NCI-H446 (cell line): ENCODE measurements at places on chromosomes 3 and 15.
A peak's percentile ranks its signal among the peaks of the same experiment; 100 is the strongest.

- no peak for DNase-seq
Observed at GRCh38 chr15:34725556-34725955, 29.2 kb downstream of the GJD2 start.

- DNase-seq: no peak
Observed at GRCh38 chr3:186413615-186414415, 51.8 kb upstream of the DGKG start.

DNA sequence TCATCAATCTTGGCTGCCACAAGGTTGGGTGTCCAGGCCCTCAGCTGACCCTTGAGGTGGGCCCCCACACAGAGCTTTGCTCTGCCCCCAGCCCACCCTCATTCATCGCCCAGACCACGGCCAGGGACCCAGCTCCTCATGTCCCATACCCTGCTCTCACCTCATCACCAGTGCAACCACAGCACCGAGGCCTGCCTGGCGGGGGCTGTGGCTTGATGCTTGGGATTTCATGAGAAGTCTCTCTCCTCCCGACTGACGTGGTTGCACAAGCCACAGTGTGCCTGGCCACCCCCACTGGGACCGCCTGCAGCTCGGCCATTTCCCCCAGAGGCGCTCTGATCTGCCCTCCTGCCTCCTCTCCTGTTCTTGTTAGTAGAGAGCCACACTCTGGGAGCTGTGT, 45.4 kb upstream of the MTMR10 start:
- DNase-seq: no peak

DNA sequence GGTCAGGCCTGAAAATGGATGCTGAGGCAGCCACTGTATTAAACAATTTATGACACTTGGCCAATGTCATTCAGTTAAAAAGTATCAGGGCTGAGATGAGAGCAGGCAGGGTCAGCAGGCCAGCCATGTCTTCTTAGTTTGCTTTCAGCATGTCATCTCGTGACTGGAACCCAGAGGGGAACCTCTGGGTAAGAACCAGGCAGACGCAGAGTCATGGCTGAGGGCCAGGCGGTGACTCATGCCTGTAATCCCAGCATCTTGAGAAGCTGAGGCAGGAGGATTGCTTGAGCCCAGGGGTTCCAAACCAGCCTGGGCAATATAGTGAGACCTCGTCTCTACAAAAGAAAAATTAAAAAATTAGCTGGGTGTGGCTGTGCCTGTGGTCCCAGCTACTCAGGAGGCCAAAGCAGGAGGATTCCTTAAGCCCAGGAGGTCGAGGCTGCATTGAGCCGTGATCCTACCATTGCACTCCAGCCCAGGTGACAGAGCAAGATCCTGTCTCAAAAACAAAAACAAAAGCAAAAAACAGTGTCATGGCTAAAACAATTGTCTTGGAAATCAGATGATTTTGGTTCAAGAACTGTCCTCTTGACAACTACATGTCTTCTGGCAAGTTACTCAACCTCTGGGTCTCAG, 11.7 kb downstream of the BCL2L10 start:
- DNase-seq: peak; percentile 32

GRCh38 chr3:39541442-39541841, 74.0 kb downstream of the MOBP start:
- no peak for DNase-seq

GRCh38 chr3:45817831-45818522, 21.6 kb upstream of the SLC6A20 start:
- DNase-seq: no peak

DNA sequence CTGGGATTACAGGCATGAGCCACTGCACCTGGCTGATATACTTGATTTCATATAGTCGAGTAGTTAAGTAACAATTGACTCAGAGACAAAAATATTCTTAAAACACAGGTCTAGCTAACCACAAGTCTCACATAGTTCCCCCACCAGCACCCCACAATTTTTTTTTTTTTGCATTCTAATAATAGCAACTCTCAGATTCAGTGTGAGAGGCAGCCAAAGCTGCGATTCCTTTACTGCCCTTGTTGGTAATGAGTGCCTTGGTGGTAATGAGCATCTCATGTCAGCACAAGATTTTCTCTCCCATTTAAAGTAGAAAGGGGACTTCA, 72.5 kb downstream of the WWTR1 start:
- no peak for DNase-seq

GRCh38 chr3:185658504-185658912, 72.4 kb downstream of the SENP2 start:
- no peak for DNase-seq

DNA sequence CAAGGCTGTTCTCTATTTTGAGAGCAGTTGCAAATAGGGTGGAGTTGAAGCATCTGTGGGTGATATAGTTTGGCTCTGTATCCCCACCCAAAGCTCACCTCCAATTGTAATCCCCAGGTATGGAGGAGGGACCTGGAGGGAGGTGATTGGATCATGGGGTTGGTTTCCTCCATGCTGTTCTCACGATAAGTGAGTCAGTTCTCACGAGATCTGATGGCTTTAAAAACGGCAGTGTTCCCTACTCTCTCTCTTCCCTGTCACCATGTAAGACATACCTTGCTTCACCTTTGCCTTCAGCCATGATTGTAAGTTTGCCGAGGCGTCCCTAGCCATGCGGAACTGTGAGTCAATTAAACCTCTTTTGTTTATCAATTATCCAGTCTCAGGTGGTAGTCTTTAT, 21.0 kb downstream of the CHST2 start:
- no peak for DNase-seq

DNA sequence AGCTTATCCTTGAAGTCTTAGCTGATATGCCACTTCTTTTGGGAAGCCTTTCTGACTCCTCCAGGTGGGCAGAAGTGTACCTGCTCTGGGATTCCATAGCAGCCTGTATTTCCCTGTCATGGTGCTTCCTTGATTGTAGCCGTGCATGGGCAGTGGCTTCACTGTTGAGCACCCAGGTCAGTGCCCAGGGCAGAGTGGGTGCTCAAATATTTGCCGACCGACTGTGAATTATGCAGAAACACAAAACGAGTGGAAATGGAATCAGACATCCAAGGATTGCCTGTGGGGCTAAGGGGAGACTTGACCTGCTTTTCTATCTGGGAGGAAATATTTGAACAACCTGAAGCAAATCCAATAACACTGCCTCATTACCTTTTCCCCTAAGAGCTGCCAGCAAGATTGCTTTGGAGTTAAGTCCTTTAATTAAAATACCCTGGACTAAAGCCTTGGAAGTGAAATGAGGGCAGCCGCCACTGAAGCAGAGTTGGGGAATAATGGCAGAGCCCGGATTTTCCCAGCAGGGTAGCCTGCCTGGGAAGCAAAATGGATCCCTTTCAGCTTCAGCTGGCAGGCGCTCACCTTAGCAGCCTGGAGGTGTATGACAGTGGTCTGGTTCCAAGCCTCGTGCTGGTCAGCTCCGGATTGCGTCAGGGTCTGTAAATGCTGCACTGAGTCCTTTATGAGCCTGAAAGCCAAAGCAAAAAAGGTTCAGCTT, 14.9 kb downstream of the ACOX2 start:
- no peak for DNase-seq

GRCh38 chr3:69105320-69105719, 17.1 kb downstream of the LMOD3 start:
- DNase-seq: no peak

GRCh38 chr3:195147649-195148080, 123.3 kb downstream of the XXYLT1 start:
- no peak for DNase-seq

DNA sequence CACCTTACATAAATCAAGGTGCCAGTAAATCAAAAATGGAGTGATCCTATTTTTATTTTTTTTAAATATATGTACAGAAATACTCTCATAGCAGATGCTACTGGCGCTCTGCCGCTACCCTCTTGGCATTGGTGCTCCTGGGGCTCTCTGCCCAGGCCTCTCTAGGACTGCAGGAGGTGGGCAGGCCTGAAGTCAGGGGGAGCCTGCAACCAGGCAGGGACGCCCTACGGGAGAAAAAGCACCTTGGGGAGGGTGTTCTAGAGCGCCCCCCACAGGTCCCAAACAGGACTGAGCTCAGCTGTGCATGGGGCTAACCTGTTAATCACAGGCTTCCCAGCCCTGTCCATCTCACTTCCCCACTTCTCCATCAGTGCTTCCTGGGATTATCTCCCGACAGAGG, 192.5 kb downstream of the SHQ1 start:
- DNase-seq: no peak
